Stimulated activated CD4-positive, alpha-beta T cell treated with anti-CD3 and anti-CD28 coated beads, TNF-alpha, amount 100 ng/mL, for 1 hour (primary cell): ENCODE measurements at places on chromosomes 7 and 10.

DNA sequence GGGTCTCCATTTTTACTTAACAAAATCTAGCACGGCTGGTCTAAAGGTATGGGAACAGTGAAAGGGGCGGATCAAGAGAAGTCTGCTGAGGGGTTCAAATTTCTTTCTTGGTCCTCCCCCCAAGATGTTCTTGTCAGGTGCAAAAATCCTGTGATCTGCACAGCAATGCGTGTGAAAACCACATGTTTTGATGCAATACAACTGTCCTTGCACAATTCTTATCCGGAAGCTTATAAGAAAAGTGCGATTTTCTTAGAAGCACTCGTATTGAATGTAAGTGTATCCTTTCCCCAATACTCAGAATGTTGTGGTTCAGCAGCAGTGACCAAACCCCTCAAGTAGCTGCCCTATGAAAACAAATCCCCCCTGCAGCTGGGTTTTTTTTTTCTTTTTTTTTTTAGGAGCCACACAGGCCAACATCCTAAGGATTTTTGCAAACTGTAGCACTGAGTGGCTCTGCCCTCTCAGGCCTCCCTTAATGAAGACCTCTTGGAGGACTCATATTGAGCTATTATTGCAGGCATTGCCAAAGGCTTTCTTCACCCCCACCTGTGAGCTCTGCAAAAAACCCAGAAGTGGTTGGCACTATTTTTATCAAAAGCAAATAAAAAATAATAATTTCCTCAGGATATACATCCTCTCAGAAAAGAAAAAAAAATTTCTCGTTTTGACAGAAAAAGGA lies 151.9 kb upstream of the ITGB1 start:
- DNase-seq, result no peak

DNA sequence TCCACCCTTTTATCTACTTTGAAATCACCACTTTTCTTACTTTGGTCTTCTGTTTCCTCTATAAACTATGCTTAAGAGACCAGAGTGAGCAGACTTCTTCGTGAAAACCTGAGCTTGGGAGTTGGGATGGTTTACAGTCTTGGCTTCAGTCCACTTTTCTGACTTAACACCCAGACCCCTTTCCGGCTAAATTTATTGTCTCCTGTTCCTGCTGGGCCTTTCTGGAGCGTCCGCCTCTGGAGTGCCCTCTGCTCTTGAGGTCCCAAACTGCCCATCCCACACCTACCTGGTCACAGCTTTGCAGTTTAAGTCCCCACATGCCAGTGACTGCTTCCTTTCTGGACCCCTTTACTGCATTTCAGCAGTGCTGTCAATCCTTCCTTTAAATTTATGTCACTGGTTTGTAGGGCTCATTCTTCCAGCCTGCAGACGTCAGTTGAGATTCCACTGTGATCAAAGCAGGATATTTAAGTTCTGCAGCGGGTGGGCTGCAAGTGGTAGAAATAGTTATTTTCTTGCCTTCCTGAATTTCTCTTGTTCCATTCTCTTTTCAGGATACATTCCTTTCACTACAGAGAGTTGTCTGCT lies 80.3 kb downstream of the KAT6B start:
- DNase-seq, result no peak

DNA sequence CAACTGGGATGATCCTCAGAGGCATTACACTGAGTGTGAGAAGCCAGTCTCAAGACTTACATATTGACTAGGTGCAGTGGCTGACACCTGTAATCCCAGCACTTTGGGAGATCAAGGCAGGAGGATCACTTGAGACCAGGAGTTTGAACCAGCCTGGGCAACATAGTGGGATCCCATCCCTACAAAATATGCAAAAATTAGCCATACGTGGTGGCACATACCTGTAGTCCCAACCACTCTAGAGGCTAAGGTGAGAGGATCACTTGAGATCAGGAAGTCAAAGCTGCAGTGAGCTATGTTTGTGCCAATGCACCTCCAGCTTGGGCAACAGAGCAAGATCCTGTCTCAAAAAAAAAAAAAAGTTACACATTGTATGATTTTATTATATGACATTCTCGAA lies 23.5 kb upstream of the TNPO3 start:
- no peak for DNase-seq

DNA sequence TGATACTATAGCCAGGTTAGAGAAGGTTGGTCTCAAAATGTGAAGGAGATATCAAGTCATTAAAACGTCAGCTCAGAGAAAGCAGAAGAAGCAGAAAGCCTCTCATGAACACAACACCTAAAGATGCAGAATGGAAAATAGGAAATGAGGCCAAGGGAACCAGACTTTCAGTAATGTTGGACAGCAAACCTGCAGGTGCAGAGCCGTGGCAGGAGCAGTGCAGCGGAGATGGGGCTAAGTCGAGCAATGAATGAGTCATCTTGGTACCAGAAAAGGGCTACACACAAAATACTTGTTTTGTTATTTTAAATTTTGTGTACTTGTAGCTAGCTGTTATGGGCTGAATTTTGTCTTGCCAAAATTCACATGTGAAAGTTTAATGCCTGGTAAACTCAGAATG lies 479.6 kb upstream of the POM121L12 start:
- DNase-seq, result no peak

GRCh38 chr7:2886900-2887299 lies 42.8 kb upstream of the GNA12 start:
- no peak for DNase-seq
